ENCODE measurements at places on chromosomes 16 and 17.

GRCh38 chr17:77666881-77667395 is 291.6 kb upstream of the TNRC6C start:
- no peak for DNase-seq

GRCh38 chr17:36647636-36648035 is 46.3 kb downstream of the MRM1 start:
- no peak for DNase-seq

- no peak for DNase-seq
Measured at GRCh38 chr17:6346156-6346786, 88.7 kb downstream of the AIPL1 start.

DNA sequence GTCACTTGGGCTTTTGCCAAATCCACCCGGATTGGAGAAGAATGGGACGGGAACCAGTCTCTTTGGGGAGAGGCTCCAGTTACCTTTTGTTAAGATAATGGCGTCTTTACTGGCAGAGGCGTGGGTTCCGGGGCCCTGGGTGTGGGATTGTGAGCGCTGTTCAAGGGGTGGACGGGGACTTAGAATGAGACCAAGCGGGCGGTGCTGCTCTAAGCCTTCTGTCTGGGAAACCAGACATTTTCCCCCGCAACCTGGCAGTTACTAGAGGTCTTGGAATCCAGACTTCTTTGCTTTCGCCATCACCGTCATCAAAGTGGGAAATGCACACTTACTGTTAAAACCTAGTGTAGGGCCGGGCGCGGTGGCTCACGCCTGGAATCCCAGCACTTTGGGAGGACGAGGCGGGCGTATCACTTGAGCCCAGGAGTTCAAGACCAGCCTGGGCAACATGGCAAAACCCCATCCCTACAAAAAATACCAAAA is 706 bp downstream of the TEN1 start:
- no peak for DNase-seq

GRCh38 chr17:35244341-35245195 is 1.7 kb downstream of the SLFN5 start:
- DNase-seq: peak; percentile 70

- DNase-seq: no peak
Measured at GRCh38 chr16:16915771-16916170, 536.8 kb downstream of the NPIPA7 start.

- no peak for DNase-seq
Measured at GRCh38 chr16:86634292-86634691, 55.9 kb downstream of the FOXL1 start.

GRCh38 chr17:38451840-38452529 is 23.7 kb downstream of the ARHGAP23 start:
- no peak for DNase-seq

GRCh38 chr16:75108792-75109731 is 7.5 kb downstream of the LDHD start:
- DNase-seq: peak; percentile 55

DNA sequence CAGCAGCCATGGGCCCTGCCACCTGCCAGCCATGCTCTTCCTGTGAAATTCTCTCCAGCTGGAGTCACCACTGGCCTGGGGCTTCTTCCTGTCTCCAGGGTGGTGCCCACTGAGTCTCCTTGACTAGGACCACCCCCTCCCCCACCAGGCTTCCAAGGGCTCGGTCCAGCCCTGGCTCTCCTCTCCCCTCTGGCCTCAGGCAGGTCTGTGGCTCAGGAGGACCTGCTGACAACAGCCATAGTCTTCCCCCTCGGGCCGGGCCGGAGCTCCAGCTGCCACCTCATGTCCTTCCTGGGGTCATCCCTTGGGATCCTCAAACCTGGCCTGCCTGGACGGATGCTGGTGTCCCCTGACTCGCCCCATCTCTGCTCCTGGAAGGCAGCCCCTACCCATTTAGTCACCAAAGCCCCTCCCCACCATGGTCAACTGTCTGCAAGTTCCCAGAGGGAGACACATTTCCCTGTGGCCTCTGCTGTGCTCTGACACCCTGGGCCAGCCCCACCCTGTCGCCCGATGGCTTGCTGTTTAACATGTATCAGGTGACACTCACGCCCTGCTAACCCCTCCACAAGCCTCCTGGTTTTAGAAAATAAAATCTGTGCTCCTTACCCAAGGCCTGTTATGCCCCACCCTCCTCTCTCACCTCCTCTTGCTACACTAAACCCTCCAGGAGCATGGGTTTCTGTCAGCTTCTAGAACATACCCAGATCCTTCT is 186.2 kb downstream of the RBFOX3 start:
- no peak for DNase-seq

DNA sequence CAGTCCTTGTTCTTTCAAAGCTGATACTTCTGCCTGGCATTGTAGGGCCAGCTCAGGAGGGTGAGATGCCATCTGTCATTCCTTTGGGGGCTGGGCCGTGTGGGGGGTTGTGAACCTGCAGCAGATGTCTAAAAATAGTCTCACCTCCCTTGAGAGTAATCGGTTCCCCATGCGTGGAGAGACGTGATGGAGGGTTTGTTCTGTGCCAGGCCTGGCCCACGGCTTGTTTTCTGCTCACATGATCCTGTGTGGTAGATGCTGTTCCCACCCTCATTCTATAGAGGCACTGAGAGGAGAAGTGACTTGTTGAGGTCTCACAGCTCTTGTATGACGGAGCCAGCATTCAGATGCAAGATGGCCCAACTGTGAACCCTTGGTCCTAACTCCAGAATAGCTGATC is 4.6 kb downstream of the IRF8 start:
- DNase-seq: no peak

DNA sequence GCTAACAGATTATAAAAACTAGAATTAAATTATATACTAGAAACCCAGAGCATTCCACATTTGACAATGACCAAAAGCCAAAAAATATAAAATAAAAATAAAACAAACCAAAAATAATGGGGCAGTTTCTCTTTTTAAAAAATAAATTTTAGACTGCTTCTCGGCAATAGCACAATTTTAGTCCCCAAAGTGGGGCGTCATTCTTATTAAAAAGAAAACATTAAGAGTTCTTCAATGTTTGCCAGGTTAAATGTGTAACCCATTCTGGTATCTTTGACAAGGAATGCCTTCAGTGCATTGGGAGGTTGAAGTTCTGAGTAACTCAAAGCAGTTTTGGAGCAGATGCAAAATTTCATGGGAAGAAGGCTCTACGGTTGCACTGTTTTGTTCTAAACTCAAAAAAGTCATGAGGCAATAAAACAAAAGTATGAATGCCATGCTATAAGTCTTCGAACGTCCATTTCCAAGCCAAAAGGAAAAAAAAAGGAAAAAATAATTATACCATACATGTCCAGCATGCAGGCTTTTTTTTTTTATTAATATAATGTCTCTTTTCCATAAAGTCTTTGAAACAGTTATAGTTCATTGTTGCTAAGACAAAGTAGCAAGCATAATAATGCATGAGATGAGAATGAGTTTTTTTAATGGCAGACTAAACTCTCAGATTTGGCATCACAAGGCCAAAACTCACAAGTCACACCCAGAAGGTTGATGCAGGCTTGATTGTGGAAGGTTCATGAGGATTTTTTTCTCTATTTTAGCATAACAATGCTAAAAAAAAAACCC is 3.1 kb downstream of the MAF start:
- DNase-seq: no peak

GRCh38 chr16:80940069-80940856 is 66.4 kb downstream of the CMC2 start:
- no peak for DNase-seq

DNA sequence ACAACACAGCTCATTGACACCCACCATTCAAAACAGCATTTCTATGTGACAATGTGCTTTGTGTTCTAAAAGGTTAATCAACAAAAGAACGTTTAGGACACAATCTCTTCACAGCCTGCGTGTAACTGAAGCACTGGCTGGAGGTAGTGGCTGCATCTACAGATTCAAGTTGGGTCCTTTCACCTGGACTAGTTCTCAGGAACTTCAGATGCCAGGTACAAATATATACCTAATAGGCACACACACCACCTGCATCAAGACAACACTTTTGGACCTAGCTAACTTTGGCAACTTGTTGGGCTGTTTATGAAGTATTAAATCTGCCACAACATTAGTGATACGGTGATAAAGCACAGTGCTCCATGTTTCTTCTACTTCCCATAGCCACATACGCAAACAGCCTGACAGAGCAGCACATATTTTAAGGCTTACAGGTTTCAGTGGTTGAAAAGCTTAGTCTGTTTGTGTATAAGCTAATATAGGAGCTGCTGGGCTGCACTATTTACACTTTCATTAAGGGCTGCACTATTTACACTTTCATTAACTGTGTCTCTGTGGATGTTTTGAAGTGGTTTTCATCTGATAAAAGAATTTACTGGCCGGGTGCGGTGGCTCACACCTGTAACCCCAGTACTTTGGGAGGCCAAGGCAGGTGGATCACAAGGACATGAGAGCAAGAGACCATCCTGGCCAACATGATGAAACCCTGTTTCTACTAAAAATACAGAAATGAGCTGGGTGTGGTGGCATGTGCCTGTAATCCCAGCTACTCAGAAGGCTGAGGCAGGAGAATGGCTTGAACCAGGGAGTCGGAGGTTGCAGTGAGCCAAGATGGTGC is 132.6 kb downstream of the PARN start:
- no peak for DNase-seq

GRCh38 chr16:70746708-70747424 is 54.1 kb downstream of the VAC14 start:
- DNase-seq: no peak

GRCh38 chr16:11215935-11216556 is 40.0 kb downstream of the SOCS1 start:
- no peak for DNase-seq

DNA sequence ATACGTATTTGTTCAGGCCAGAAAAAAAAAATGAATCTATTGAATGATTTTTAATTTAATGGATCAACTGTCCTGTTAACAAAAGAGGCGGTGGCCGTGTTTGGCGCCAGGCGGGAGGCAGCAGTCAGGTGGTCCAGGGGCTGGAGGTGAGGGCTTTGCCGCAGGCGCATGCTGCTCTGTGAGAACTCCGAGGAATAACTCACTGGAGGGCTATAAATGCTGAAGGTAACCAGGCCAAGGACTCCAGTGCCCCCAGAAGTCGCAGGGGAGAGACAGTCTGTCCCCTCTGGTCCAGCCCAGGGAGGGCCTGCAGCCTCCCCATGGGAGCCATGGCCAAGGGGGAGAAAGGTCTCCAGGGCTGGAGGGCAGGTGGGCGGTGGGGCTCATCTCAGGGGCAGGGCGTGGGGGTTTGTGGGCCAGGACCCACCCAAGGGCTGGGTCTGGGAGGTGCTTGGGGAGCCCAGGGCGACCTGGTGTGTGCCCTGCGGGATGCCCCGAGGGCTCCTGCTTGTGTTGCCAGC is 7.1 kb upstream of the BAHCC1 start:
- no peak for DNase-seq

DNA sequence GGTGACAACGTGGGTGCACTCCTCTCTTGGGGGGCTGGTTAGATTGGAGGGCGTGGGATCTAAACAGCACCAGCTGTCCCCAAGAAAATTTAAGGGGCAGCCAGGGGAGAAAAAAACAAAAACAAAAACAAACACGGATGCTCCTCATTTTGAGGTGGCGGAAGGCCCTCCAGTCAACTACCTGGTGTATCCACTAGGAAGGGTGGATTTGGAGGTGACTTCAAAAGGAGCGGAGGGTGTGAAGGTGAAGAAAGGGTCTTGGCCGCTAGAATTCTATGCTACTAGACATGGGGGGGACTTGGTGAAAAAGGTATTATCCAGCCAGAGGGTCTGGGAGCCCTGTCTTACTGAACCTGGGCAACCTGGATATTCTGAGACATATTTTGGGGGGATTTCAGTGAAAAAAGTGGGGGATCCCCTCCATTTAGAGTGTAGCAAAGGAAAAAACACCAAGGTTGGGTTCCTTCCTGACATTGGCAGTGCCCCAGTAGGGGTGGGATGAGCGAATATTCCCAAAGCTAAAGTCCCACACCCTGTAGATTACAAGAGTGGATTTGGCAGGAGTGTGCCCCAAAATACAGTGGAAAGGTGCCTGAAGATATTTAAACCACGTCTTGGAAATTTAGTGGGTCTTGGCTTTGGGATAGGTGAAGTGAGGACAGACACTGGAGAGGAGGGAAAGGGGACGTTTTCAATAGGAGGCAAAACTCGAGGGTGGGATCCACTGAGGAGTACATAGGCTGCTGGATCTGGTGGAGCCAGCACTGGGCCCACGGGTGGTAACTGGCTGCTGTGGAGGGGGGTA is 454 bp upstream of the FGF11 start:
- DNase-seq: no peak

- no peak for DNase-seq
Measured at GRCh38 chr17:34996422-34997285, 16.3 kb downstream of the LIG3 start.

DNA sequence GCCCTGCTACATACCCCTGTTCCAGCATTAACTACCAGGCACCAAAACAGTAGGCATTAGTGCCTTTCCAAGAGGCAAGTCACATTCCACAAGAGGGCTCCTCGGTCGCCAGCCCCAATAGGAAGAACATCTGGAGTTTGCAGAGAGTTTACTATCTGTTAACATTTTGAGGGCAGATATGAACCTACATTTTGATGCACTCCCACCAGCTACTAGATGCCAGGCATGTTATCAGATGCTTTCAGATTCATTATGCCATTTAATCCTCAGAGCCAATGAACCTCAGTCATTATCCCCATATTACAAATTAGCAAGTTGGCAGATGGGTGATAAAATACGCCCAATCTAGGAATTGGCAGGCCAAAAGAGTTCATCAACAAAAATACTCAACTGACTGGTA is 4.2 kb upstream of the CMTM2 start:
- no peak for DNase-seq

GRCh38 chr16:46787909-46788308 is 39.8 kb upstream of the MYLK3 start:
- DNase-seq: no peak

- no peak for DNase-seq
Measured at GRCh38 chr16:66275775-66276428, 90.6 kb upstream of the CDH5 start.

DNA sequence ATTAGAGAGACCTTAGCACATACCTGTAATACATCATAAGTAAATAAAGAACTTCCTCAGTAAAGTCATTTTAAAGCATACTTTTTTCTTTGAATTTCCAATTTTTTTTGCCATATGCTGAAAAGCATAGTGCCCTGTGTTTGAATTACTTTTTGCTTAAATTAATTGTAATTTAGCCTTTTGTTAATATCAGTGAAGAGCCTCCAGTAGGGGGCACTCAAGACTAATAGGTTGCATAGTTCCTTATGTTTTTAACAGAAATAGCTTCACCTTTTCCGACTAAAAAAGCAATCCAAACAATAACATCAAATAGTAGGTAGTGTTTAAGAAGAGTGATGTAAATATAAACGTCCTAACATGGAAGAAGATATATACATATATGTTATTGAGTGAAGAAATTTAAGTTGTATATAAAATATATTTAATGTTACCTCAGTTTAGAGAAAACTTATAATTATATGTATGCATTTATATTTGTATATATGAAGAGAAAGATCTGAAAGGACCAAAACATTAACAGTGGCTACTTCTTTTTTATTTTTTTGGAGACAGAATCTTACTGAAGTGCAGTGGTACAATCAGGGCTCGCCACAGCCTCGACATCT is 18.6 kb downstream of the RAD51C start:
- DNase-seq: peak; percentile 9
